IMR-90 (cell line): ENCODE measurements at places on chromosomes 3 and 15. TPM values are rescaled to one million over a fixed set of nuclear protein-coding genes. Genes with fewer than 3 reads are reported as not detected.

CD200 gene
- total RNA-seq: 0.83 and 1.1 TPM in 2 replicates

NANOGP8 gene
- total RNA-seq: not detected in 2 replicates

NPAP1 gene
- not detected in 2 replicates for total RNA-seq

COL6A5 gene
- not detected in 2 replicates for total RNA-seq

EPHA3 gene
- total RNA-seq: 0.18 and 0.28 TPM in 2 replicates

DNA sequence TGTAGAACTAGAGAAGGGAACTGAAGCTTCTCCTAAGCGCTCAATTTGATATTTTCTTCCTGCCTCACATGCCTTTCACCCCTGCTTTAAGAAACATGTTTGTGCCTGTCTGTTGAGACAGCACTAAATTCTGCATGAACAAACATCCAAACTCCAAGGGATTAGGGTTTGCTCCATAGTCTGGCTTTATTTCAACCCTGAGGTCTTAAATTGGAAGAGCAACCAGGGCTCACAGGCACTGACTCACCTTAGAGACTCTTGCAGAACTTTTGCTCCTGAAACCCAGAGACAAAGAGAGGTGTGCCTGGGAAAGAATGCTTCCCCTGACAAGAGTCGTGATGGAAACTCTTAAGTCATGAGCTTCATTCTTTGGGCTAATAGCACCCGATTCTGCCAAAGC lies 393.9 kb upstream of the MCTP2 start:
- no peak overlapping the region for H3K27ac ChIP-seq
- no peaks in the 10 kb centered on the region for H3K36me3 ChIP-seq

- peak; percentile 34 for DNase-seq
- peaks cover 3% of the 10 kb centered on the region for H3K4me1 ChIP-seq
- H3K4me3 ChIP-seq: peak overlapping the region; percentile 64
- peak overlapping the region; percentile 89 for H3K27ac ChIP-seq
Measured at GRCh38 chr3:14177580-14178246, 688 bp downstream of the XPC start.

- no peaks in the 10 kb centered on the region for H3K36me3 ChIP-seq
- H3K4me1 ChIP-seq: peaks cover 12% of the 10 kb centered on the region
- H3K27me3 ChIP-seq: no peaks in the 10 kb centered on the region
- H3K4me3 ChIP-seq: no peak overlapping the region
- DNase-seq: peak; percentile 83
Measured at GRCh38 chr3:59127071-59127470, 77.2 kb upstream of the CFAP20DC start.

GRCh38 chr3:149271669-149272068 lies 50.0 kb upstream of the CP start:
- no peak overlapping the region for H3K4me3 ChIP-seq
- no peaks in the 10 kb centered on the region for H3K36me3 ChIP-seq
- no peaks in the 10 kb centered on the region for H3K27me3 ChIP-seq
- no peak overlapping the region for H3K27ac ChIP-seq
- no peaks in the 10 kb centered on the region for H3K4me1 ChIP-seq

GRCh38 chr3:50150863-50151686 lies 4.0 kb upstream of the SEMA3F start:
- H3K4me1 ChIP-seq: peaks cover 11% of the 10 kb centered on the region
- no peak overlapping the region for H3K27ac ChIP-seq
- no peaks in the 10 kb centered on the region for H3K36me3 ChIP-seq
- no peak overlapping the region for H3K4me3 ChIP-seq
- DNase-seq: no peak

DNA sequence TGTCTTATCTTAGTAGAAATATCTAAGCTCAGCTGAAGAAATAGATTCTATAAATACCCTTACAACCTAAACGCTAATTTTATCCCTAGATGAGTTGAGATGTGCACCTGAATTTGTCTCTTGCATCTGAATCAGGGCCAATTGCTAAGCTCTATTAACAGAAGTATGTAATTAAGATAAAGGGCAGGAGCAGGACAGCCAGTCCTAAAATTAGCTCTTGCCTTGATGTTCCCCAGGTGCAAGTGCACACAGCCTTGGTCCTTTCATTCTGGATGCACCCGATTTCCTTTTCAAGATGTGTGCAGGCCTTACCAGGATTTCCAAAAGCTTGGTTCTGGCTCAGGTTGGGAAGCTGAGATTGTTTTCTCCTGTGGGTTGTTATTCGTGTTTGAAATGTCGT lies 52.4 kb downstream of the MAGI1 start:
- no peaks in the 10 kb centered on the region for H3K4me1 ChIP-seq
- no peaks in the 10 kb centered on the region for H3K36me3 ChIP-seq
- DNase-seq: no peak
- H3K27ac ChIP-seq: no peak overlapping the region
- no peaks in the 10 kb centered on the region for H3K27me3 ChIP-seq
- H3K4me3 ChIP-seq: no peak overlapping the region

DNA sequence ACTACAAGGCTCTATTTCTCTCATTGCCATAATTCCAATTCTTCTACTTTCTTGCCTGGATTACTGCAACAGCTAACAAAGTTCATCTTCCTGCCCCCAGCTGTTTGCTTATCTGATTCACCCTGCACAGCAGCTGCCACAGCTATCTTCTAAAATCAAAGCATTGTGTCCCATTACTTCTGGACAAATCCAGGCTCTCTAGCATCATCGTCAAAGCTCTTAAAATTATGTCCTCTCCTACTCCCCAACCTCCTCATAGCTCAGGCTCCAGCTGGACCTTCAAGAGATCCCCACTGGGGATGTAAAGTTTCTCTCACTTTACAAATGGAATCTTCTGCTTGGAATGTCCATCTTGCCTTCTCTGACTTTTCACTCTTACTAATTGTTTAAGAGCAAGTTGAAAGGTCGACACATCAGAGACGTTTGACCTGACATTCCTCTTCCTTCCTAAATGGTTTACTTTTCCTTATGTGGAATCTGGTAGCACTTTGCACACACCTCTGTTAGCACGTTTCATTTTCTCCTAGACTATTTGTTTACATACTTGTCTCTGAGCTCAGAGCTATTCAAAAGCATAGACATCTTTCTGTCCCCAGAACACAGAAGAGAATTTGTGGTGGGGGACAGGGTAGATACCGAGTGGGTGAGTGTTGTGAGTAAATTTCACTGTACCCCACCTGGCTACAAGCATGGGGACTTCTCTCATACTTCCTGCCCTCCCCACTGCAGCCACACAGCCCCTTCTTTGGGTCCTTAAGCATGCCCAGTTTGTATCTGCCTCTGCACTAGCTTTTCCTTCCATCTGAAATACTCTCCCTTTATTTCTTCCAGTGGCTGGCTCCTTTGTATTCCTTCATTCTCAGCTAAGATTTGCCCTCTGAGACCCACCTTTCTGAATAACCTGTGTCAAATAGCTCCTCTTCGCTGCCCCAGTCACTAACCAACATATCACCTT lies 77.9 kb downstream of the SERPINI1 start:
- peaks cover 2% of the 10 kb centered on the region; the same call in 1 of the 2 replicates for H3K4me1 ChIP-seq
- DNase-seq: no peak
- H3K36me3 ChIP-seq: no peaks in the 10 kb centered on the region
- no peak overlapping the region for H3K27ac ChIP-seq

DNA sequence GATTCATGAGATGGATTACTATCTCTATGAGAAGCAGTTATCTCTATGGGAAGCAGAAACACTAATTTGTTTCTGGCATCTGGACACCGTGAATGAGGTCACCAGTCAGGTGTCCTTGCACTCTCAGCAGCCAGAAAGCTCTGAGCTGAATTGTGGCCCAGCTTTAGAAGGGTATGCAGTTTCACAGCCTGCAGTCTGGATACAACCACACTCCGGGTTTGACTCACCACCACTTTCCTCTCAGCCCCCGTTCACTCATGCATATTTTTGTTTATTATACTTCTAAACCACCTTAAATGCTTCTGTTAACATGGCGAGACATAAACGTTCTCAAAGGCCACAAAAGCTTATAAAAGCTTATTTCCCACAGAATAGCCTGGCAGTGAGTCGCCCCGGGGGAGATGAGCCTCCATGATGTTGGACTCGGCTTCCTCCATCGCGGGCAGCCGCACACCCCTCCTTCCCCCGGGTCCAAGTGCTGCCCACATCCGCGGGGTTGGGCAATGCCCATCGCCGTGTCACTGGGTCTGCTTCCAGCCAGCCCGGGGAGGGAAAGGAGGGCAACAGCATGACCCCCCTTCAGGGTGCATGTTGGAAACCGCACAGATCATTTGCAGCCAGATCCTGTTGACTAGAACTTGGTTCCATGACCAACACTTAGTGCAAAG lies 16.8 kb upstream of the SLC41A3 start:
- no peak overlapping the region for H3K4me3 ChIP-seq
- no peaks in the 10 kb centered on the region; the same call in 1 of the 2 replicates for H3K27me3 ChIP-seq
- H3K36me3 ChIP-seq: no peaks in the 10 kb centered on the region
- H3K27ac ChIP-seq: no peak overlapping the region
- peaks cover 10% of the 10 kb centered on the region for H3K4me1 ChIP-seq

DNA sequence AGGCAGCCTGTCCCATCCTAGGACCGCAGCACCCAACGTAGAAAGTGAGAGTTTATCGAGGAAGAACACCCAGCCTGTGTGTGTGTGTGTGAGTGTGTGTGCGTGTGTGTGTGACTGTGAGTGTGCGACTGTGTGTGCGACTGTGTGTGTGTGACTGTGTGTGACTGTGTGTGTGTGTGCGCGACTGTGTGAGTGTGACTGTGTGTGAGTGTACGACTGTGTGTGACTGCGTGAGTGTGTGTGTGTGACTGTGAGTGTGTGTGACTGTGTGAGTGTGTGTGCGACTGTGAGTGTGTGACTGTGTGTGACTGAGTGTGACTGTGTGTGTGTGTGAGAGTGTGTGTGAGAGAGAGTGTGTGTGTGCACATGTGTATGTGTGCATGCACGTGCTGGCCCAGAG lies 15.1 kb upstream of the DLL4 start:
- H3K4me3 ChIP-seq: no peak overlapping the region
- peaks cover 4% of the 10 kb centered on the region; the same call in 1 of the 2 replicates for H3K4me1 ChIP-seq
- no peak overlapping the region for H3K27ac ChIP-seq
- no peaks in the 10 kb centered on the region for H3K27me3 ChIP-seq

DNA sequence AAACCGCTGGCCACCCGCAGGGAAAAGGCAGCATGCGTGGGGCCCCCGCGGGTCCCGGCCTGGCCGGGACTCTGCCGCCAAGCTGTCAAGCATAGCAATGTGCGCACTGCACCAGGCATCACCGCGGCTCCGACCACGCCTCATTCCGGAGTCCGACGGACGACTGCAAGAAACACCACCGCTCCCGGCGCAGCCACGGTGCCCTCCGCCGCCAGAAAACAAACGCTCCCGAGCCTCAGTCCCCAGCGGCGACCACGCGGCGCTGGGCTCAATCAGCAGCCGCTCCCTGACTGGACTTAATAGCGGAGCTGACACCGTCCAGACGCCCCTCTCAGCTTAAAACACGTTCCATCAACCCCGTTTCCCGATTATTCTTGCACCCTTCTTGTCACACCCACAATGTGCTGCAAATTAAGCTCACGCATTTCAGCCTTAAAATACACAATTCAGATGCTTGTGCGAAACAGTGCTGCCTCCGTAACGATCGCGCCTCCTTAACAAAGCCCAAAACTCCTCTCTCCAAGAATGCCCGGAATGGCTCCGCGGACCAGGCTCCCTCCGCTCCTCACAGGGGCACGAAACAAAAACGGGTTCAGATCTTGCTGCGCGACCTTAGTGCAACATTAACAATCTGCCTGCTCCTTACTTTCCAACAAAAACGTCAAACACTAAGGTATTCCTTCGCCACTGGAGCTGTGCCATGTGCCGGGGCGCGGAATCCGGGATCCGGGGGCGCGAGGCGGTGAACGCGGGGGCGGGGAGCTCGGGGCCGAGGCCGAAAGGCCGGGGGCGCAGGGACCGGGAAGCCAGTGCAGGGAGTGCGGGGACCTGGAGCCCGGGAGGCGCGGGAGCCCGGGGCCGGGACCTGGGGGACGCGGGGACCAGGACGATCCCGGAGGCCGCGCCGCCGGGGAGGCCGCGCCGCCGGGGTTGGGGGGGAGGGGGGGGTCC lies 655 bp downstream of the CYFIP1 start:
- no peaks in the 10 kb centered on the region for H3K36me3 ChIP-seq
- peak; percentile 42 for DNase-seq
- peak overlapping the region; percentile 80 for H3K27ac ChIP-seq
- peaks cover 2% of the 10 kb centered on the region for H3K4me1 ChIP-seq
- no peaks in the 10 kb centered on the region for H3K27me3 ChIP-seq
- H3K4me3 ChIP-seq: peak overlapping the region; percentile 91

DNA sequence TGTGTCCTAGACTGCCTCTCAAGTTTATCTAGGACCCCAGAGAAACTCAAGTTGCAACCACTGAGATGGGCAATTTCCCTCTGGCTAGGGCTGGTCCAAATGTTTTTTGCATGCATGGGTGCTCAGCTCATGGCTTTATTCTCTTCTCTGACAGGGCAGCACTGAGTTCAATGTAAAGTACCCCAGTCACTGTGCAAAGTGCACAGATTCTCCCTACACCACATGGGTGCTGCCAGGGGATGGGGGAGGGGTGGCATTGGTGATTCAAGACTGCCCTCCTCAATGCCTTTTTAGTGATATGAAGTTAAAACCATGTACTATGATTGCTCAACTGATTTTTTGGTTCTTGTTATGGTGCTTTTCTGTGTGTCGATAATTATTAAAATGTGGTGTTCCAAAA lies 14.8 kb upstream of the RAD51 start:
- no peaks in the 10 kb centered on the region for H3K27me3 ChIP-seq
- H3K4me1 ChIP-seq: no peaks in the 10 kb centered on the region
- no peak for DNase-seq

GRCh38 chr15:97955529-97955928 lies 5.0 kb upstream of the ARRDC4 start:
- no peaks in the 10 kb centered on the region for H3K36me3 ChIP-seq
- no peaks in the 10 kb centered on the region for H3K4me1 ChIP-seq
- H3K27ac ChIP-seq: no peak overlapping the region
- no peaks in the 10 kb centered on the region for H3K27me3 ChIP-seq
- DNase-seq: no peak
- H3K4me3 ChIP-seq: no peak overlapping the region

- H3K27ac ChIP-seq: no peak within 1 kb of the TSS
- DNase-seq: no peak
- H3K4me1 ChIP-seq: no peaks in the 10 kb centered on the region
- peak within 1 kb of the TSS; percentile 46 for H3K4me3 ChIP-seq
- no peaks in the 10 kb centered on the region for H3K36me3 ChIP-seq
- H3K27me3 ChIP-seq: peaks cover 3% of the 10 kb centered on the region; the same call in 1 of the 2 replicates
Measured at GRCh38 chr3:19147905-19148767, at the start of gene KCNH8. Gene KCNH8 (plus strand): TSS chr3:19148510. CDS start chr3:19148720, 210 bp downstream.

DNA sequence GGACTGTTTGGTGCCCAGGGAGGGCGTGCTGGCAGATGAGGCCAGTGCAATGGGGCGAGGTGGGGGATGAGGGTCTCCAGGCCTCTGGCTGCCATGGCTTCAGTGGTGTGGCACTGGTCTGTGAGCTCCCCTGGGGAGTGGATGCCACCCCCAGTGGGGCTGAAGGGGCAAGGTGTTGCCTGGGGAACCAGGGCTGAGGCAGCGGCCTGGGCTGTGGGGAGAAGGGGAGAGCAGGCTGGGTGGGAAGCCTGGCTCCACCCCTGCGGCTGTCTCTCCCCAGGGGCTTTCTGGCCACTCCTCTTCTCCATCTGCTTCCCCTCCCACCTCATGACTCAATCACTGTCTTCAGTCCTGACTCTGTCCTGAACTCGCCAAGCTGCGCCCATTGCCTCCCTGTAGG lies 88.4 kb upstream of the TLE3 start:
- no peak for DNase-seq
- no peak overlapping the region for H3K27ac ChIP-seq
- H3K27me3 ChIP-seq: peaks cover 54% of the 10 kb centered on the region
- H3K4me3 ChIP-seq: no peak overlapping the region
- no peaks in the 10 kb centered on the region for H3K4me1 ChIP-seq
